ENCODE measurements at places on chromosomes 3 and 15. TPM values are rescaled to one million over a fixed set of nuclear protein-coding genes. Genes with fewer than 3 reads are reported as not detected.

GRCh38 chr3:14156201-14156600, 22.2 kb downstream of the XPC start:
- H3K27me3 ChIP-seq: no peaks in the 10 kb centered on the region
- no peaks in the 10 kb centered on the region for H3K4me1 ChIP-seq
- DNase-seq: no peak
- peaks cover 83% of the 10 kb centered on the region for H3K36me3 ChIP-seq
- H3K27ac ChIP-seq: no peak overlapping the region

DNA sequence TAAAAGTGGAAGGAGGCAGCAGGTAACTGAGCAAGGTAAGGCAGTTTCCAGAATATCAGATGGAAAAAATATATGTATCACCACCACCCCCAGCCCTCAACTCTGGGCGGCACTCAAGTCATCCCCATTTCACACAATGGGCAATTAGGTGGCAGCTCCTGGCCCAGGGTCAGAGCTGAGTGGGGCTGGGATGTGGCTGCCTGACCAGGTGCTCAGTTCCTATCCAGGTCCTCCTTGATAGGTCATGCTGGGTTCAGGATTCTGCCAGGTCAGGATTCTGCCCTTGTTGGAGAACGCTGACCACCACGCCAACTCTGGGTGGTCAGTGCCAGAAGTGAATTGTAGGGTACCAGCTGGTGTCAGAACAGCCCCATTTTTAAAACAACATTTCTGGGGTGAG, 29.5 kb downstream of the RAB6B start:
- H3K27me3 ChIP-seq: no peaks in the 10 kb centered on the region
- H3K36me3 ChIP-seq: no peaks in the 10 kb centered on the region
- H3K4me3 ChIP-seq: no peak overlapping the region
- H3K27ac ChIP-seq: no peak overlapping the region
- no peaks in the 10 kb centered on the region for H3K4me1 ChIP-seq
- no peak for DNase-seq

GRCh38 chr15:50883903-50884302, 24.6 kb upstream of the AP4E1 start:
- H3K36me3 ChIP-seq: no peaks in the 10 kb centered on the region
- no peaks in the 10 kb centered on the region for H3K27me3 ChIP-seq
- no peak for DNase-seq
- peaks cover 24% of the 10 kb centered on the region for H3K4me1 ChIP-seq

DNA sequence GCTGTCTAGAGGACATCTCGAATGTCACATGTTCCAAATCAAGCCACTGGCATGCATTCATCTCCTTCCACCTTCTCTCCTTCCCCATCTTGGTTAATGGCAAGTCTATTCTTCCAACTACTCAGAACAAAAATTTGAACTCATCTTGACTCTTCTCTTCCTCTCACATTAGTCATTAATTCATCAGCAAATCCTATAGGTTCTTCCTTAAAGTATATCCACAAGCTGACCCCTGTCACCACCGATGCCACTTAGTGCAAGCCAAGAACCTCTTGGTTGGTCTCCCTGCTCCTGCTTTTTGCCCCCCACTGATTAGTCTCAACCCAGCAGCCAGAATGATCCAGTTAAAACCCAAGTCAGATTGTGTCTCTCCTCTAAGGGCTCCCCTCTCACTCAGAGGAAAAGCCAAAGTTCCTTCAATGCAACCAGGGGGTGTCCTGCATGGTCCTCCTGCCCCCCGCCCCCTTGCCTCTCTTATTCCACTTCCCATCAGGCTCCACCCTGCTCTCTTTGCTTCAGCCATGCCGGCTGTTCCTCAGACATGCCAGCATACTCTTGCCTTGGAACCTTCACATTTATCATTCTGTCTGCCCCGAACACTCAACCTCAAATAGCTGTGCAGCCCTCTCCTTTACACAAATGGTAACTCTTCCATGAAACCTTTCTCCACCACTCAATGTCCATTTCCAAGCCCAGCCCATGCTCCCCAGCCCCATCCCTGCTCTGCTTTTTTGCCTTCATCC, 1.0 kb upstream of the GALNT15 start:
- DNase-seq: no peak
- no peaks in the 10 kb centered on the region for H3K36me3 ChIP-seq
- peaks cover 14% of the 10 kb centered on the region for H3K4me1 ChIP-seq
- peak overlapping the region; percentile 90 for H3K27ac ChIP-seq
- H3K27me3 ChIP-seq: no peaks in the 10 kb centered on the region

PCLAF gene
- 46.0 TPM for polyA plus RNA-seq

DNA sequence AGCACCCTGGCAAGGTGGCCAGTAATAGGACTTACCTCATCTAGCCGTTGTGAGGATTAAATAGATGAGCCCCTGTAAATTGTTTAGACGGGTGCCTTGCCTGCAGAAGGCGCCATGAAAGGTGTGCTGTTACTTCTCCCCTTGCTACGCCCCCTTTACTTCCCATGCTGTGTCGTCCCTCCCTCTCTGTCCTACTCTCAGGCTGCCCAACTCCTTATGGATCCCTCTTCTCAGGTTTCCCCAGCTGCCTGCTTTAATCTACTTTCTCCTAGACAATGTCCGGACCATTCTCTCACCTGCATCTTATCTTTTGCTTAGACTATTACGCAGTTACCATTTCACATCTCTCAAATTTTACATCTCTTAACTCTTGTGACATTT, 1.7 kb upstream of the FBXW12 start:
- H3K27ac ChIP-seq: no peak overlapping the region
- no peak for DNase-seq
- H3K27me3 ChIP-seq: no peaks in the 10 kb centered on the region

DNA sequence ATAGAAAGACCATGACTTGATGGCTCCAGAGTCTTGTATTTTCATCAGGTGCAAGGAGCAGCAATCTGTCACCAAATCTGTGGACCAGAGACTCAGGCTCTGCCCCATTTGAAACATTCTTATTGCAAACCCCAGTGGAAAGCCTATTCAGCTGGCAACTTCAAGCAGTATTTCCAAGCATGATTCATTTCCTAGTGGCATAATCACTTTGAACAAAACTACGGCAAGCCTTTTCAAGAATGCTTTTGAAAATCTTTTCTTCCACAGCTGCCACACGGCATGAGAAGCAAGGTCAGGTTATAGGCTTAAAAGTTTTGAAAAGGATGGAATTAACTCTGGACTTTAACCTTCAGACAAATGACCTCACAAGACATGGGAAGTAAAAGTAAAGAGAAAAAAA, 122.0 kb upstream of the BFSP2 start:
- no peaks in the 10 kb centered on the region for H3K36me3 ChIP-seq
- H3K4me1 ChIP-seq: peaks cover 7% of the 10 kb centered on the region
- H3K4me3 ChIP-seq: no peak overlapping the region
- DNase-seq: no peak

DAPK2 gene
- polyA plus RNA-seq: 1.4 TPM
